ENCODE measurements at places on chromosomes 6 and 20.

DNA sequence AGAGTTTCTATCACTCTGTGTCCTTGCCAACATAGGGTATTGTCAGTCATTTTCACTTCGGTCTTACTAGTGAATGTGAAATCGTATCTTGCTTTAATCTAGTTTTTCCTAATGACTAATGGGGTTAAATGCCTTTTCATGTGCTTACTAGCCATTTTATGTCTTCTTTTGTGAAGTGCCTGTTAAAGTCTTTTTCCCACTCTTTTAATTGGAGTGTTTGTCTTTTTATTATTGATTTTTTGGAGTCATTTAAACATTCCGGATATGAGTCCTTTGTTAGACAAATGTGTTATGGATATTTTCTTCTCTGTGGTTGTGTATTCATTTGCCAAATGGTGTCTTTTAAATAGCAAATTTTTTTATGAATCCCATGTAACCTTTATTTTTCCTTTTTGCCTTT is 194.6 kb downstream of the CDH26 start:
- no peak for DNase-seq

DNA sequence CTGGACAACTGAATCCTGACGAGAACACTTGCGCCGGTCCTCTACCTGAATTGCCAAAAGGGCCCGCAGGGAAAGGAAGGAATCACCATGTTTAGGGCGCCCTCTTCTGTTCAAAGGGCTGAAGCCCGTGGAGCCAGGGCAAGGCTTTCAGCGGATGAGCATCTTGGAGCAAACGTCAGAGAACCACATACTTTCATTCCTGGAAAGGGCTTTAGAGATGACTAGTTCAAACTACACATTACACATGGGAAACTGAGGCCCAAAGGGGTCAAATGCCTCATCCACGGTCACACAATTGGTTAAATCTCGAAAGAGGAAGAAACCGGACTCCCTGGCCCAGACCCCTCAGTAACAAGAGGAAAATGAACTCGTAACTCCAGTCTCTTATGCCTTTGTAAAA is 11.5 kb upstream of the ZNF133 start:
- peak; percentile 71 for DNase-seq

DNA sequence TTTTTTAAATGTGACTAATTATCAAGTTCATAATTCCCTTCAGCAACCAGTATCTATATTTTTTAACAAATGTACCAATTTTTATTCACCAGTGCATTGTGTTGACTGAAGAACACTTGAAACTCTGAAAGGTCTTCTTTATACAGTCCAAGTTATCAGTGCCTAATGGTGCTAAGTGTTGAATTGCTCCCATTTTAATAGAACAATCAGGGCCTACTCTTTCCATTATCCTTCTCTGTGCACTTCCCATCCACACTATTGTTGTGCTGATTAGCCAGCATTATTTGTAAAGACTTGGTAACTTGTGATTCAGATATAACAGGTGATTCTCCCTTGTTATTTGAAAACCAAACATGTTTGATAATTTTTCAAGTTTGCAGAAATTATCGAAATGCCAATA is 1209.7 kb upstream of the MAP3K7 start:
- DNase-seq: no peak

GRCh38 chr6:148225871-148226270 is 116.8 kb upstream of the SASH1 start:
- DNase-seq: no peak

GRCh38 chr6:164690241-164690640 is 619.2 kb downstream of the C6orf118 start:
- peak; percentile 68 for DNase-seq

GRCh38 chr6:121548131-121548530 is 112.7 kb downstream of the GJA1 start:
- DNase-seq: no peak

DNA sequence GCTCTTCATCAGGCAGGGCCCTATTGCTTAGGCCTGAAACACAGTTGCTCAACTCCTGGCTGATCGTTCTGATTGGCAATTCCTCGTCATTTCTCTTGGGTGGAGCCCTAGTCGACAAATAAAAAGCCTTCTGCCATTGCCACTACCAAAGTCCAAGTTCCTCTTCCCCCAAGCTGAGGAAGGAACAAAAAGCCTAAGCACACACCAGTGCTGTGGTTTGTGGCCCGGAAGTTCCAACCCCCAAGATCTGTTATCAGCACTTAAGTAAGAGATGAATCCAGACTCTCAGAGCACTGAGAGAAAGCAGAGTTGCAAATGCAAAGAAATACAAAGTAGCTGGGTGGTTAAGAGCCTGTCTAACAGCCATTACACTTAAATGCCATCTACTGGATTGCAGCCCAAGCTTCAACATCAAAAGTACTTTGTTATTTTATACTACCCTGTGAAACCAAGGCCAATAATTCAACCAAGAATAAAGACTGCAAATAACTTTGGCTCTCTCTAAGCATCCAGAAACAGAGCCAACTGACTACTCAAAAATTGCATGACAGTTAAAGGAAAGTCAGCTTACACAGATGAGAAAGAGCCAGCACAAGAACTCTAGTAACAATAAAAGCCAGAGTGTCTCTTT is 1024.0 kb downstream of the GRIK2 start:
- no peak for DNase-seq

DNA sequence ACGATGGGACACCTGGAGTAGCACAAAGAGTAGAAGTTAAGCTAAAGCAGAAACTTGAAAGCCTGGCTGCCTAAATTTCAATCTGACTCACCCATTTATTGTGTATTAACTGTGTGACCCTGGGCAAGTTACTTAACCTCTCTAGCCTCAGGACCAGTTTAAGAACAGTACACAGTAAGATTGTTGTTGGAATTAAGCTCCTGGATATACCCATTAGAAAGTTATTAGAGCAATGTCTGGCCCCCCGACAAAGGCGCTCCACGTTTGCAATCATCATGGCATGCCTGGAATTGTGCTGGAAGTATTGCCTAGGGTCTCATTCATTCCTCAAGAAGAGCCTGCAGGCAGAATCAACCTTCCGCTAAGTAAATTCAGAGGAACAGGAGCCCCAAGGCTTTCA is 1.4 kb downstream of the SDC4 start:
- no peak for DNase-seq

DNA sequence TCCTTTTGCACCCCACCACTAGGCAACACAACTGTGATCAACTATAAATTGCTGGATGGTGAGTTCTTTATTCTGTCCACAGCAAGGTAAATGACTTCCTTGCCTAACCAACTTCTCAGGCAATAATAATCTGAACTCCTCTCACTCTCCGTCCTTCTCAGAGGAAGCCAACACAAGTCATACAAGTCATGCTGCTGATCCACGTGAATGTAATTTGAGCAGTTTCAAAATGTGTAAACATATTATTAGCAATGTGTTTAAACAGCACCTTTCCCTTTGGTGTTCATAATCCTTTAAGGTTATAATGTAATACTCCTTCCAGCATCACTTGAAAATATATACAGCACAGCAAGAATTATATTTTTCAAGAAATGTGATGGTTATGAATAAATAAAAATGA is 127.9 kb downstream of the QRSL1 start:
- DNase-seq: no peak

DNA sequence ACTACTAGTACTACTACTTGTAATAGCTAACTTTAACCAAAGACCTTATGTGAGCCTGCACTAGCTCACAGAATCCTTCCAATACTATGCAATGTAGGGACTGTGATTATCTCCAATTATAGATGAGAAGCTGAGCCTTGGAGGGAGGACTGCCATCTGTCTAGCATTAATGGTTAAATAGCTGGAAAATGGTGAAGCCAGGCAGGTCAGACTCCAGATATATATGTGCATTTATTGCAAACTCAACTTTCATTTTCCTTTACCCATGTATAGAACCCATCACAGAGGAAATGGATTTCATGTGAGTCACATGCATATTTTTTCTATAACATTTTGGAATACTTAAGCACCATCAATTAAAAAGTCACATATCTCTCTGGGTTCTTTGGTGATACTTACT is 229.9 kb downstream of the BCAS1 start:
- no peak for DNase-seq

- DNase-seq: no peak
Measured at GRCh38 chr6:165941786-165942185, 225.9 kb downstream of the TBXT start.

DNA sequence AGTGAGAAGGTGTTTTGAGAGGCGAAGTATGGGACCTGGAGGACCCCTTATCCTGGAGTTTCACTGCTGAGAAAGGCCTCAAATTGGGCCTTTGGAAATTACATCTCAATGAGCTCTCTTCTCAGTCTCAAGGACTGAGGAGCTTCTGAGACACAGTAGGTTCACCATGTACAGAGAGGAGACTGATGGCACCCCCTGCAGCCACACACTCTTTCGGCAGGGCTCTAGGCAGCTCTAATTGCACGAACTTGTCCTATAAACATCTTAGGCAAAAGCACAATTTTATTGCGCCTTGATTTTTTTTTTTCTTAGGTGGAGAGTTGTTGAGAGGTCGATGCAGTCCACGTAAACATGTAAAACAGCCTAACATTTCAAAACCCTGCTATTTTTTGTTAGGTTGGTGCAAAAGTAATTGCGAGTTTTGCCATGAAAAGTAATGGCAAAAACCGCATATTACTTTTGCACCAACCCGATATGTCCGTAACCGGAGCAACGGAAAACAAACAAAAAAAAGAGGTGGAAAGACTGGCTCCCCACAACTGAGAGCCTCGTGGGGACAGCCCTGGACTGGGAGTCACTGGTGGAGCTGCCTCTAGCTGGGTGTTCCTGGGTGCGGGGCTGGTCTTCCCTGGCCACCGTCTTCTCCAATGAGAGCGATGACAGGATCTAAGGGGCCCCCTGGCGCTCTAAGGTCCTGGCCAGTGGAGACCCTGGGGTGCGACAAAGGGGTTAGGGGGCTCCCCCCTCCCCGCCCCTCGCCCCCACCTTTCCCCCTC is 84.0 kb upstream of the EYA2 start:
- DNase-seq: no peak

- no peak for DNase-seq
Measured at GRCh38 chr6:117265410-117266256, at the start of gene VGLL2. Gene VGLL2, plus strand, starts transcription at chr6:117265558. Its CDS starts 206 bp downstream, at chr6:117265764.

DNA sequence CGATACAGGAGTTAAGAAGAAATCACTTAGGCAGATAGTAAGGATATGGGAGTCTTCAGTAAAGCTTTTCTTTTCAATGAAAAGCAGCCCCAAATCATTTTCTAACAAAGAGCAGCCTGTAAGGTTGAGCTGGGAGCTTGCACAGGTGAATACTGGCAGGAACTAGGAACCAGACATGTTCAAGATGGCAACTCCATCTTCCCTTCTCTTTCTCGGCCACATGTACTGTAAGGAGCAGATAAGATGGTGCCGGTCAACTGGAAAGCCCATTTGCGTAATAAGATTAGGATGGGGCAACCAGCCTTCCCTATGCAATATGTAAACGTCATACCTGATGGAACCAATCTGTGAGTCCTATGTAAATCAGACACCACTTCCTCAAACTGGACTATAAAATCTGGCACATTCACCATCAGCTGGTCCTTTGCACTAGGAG is 46.2 kb upstream of the RNGTT start:
- DNase-seq: no peak

GRCh38 chr6:53691252-53691651 is 25.7 kb upstream of the KLHL31 start:
- no peak for DNase-seq

DNA sequence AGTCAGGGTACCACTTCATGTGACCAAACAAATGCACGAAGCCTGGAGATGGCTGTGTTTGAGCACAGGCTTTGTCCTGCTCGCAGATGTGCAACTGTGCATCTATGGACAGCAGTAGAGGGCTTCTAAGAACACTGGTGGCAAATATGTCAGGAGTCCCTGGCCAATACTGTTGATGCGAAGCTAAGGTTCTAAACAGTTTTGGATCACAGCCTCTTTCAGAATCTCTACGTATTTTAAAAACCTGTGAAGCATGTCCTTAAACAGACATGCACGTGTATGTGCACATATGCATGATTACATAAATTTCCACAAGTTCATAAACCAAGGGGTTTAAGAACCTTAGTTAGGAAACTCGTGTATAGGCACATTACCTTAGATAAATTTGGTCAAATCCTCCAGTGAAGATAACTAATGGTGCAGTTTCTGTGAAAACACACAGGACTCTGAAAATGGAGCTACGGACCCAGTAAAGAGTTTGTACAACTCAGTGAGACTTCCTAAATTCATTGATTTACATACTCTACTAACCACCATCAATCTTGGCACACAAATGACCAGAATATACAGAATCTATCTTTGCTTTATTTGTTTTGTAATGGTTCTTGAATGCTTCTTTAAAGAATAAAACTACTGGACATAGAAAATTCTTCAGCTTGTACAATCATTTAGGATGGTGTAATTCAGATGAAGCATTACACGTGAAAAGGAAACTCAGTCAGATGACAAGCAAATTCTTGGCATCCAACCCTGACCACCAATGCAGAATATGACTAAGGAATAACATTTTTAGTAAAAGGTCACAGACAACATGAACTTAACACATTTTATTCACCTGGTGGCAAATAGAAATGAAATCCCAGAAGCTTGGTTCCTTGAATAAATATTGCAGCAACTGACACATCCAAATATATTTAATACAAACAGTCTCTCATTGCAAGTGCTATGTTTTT is 27.4 kb downstream of the KCNQ5 start:
- no peak for DNase-seq

GRCh38 chr20:40915756-40916155 is 112.9 kb upstream of the TOP1 start:
- no peak for DNase-seq

- DNase-seq: no peak
Measured at GRCh38 chr6:158729906-158730540, 80.2 kb downstream of the SYTL3 start.

GRCh38 chr20:46188866-46189541 is 70.9 kb downstream of the CD40 start:
- no peak for DNase-seq

- no peak for DNase-seq
Measured at GRCh38 chr6:86723151-86723550, 214.2 kb upstream of the HTR1E start.

DNA sequence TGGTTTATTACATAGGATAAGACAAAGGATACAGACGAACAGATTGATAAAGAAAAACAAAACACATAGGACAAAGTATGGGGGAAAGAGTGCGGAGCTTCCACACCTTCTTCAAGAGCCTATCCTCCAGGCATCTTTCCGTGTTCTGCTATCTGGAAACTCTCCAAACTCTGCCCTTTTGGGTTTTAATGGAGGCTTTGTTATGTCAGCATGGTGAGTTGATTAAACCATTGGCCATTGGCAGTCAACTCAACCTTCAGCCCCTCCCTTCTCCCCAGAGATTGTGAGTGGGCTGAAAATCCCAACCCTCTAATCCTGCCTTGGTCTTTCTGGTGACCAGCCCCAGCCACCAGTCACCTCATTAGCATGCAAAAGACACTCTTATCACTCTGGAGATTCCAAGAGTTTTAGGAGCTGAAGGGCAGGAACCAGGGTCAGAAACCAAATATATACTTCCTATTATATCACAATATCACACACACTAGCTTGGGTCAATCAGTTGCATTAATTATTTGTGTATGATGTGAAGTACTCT is 23.8 kb downstream of the HLA-DOB start:
- no peak for DNase-seq

- no peak for DNase-seq
Measured at GRCh38 chr20:45337367-45338120, 10.7 kb downstream of the SDC4 start.

- DNase-seq: no peak
Measured at GRCh38 chr20:38250609-38251008, 9.9 kb downstream of the KIAA1755 start.

GRCh38 chr6:7185561-7185960 is 77.8 kb downstream of the RREB1 start:
- no peak for DNase-seq

Data from head of caudate nucleus (tissue), 42 donors.